NCI-H524 (cell line): ENCODE measurements at places on chromosomes 13 and 19.
A peak's percentile ranks its signal among the peaks of the same experiment; 100 is the strongest.

GRCh38 chr19:15154002-15154612 lies 46.7 kb downstream of the NOTCH3 start:
- peak; percentile 66 for DNase-seq

DNA sequence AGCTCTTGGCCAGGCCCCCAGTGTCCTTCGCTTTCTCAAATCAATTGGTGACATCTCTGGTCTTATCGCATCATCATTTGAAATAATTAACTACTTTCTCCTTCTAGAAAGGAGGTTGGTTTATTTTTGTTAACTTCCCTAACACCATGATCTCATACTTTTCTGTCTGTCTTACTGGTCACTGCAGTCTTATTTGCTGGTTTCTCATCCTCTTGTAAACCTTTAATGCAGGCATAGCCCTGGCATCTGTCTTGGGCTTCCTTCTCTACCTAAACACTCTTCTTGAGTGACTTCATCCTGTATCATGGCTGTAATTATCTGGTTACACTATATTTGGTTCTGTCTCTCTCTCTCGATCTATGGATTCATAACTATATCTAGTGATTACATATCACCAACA lies 152.8 kb downstream of the CYSLTR2 start:
- no peak for DNase-seq

DNA sequence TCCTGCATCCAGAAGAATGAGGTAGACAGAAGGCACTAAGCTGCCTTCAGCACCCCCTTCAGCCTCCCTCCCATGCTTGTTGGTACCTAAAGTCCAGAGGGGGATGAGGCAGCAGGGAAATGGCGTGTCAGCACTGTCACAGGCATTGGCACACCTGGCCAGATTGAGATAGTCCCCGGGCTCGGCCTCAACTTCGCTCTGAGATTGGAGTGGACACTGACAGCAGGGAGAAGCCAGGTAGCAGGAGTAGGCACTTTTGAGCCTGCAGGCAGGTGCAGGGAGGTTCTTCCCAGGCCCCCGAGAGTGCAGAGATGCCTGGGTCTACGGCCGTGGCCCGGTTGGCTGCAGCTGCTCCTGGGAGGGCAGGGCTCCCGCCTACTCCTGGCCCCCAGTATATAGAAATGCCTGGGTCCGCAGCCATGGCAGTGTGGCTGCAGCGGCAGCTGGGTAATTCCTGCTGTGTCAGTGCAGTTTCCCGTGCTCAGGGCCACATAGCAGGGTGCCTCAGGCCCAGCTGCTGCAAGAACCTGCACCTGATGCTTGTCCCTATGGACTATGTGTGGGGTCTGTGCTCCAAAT lies 160.3 kb downstream of the SLITRK6 start:
- no peak for DNase-seq

DNA sequence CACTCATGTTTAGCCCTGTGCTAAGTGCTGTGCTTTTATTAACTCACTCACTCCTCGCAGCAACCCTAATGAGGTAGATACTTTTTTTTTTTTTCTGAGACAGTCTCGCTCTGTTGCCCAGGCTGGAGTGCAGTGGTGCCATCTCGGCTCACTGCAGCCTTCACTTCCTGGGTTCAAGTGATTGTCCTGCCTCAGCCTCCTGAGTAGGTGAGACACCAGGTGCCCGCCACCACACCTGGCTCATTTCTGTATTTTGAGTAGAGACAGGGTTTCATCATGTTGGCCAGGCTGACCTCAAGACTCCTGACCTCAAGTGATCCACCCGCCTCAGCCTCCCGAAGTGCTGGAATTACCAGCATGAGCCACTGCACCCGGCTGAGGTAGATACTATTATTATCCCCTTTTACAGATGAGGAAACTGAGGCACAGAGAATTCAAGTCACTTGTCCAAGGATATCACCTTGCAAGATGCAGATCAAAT lies 2.5 kb downstream of the ITPKC start:
- no peak for DNase-seq

- DNase-seq, result peak; percentile 30
Observed at GRCh38 chr13:28624707-28625432, 34.1 kb upstream of the POMP start.

GRCh38 chr19:30217461-30217860 lies 154.7 kb upstream of the ZNF536 start:
- no peak for DNase-seq

DNA sequence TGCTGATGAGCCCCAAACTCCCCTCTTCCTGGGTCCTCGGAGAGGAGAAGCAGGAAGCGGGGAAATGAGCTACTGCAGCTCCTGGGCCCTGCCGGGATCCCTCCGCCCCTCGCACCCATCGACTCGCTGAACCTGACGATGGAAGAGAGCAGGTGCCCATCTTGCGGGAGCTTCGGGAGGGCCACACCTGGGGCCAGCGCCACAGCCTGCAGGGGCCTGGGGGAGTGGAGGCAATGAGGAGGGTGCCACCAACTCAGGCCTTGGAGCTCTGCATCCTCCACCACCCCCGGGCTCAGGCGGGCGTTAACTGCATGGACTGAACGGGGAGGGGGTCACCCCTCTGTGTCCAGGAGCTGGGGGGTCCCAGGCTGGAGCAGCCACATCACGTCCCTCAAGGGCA lies 8.3 kb downstream of the TCF3 start:
- no peak for DNase-seq

- DNase-seq, result no peak
Observed at GRCh38 chr13:66509175-66509574, 721.0 kb downstream of the PCDH9 start.

DNA sequence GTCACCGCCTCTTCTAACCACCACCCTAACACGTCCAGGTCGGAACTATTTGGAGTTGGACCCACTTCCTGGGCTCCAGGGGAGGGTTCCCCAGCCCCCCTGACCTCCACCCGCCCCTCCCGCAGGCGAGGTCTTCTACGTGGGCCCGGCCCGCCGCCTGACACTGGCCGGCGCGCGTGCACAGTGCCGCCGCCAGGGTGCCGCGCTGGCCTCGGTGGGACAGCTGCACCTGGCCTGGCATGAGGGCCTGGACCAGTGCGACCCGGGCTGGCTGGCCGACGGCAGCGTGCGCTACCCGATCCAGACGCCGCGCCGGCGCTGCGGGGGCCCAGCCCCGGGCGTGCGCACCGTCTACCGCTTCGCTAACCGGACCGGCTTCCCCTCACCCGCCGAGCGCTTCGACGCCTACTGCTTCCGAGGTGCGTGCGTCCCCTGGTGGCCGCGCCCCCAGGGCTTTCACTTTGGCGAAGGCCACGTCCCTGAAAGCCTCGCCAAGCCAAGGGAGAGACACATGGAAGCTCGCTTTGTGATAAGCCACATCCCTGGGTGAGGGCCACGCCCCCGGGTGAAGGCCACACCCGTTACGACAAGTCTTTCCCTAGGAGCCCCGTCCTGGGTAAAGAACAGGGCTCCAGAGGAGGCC lies 13.2 kb downstream of the NCAN start:
- DNase-seq, result peak; percentile 77

DNA sequence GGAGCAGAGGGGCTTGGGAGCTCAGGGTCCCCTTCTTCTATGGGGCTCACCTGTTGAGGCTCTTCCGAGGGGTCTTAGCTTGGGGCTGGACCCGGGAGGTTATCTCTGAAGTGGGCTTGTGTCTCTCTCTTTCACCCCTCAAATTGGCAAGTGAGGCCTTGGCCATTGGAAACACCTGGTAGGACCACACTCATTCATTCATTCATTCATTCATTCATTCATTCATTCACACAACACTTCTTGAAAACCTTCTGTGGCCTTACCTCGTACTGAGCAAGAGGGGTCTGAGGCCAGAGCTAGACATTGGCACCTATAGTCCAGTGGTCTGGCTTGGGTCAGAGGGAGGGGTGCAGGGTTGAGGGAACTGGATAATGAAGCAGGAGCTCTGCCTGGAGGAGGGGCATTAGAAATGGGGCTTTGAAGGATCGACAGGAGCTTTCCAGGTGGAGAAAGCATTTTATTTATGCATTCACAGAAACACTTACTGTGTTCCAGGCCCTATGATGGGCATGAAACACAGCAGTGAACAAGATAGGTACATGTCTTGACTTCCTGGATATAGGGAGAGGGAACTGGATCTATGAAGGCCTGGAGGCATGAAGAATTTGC lies 5.5 kb downstream of the CELF5 start:
- no peak for DNase-seq

GRCh38 chr19:11338121-11338520 lies 1.3 kb downstream of the RAB3D start:
- no peak for DNase-seq

- no peak for DNase-seq
Observed at GRCh38 chr13:66222926-66223325, 1007.2 kb downstream of the PCDH9 start.

DNA sequence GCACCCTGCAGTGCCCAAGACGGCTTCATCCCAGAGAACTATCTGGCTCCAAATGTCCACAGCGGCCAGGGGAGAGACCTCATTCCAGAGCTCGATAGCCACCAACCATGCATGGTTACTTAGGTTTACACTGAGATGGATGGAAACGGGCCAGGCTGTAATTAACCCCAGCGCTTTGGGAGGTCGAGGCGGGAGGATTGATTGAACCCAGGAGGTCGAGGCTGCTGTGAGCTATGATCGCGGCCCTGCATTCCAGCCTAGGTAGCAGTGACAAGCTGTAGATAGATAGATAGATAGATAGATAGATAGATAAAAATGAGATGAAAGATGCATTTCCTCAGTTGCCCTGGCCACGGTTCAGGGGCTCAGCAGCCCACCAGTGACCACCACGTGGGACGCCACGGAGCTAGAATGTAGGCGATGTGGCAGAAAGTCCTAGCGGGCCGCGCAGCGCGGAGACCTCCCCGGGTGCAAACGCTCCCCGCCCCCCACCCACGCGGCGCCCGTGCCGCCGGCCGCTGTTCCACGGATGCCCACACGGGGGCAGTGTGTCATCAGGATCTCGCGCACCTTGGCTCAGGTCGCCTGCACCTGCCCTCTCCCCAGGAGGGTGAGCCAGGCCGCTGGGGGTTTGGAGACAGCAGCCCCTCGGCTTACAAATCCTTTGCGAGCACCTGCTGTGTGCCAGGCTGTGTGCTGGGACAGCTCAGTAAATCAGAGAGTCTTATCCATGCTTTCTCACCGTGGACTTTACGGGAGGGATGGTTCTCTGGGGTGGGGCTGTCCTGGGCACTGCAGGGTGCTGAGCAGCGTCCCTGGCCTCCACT lies 13.5 kb upstream of the TLE5 start:
- DNase-seq, result peak; percentile 52

DNA sequence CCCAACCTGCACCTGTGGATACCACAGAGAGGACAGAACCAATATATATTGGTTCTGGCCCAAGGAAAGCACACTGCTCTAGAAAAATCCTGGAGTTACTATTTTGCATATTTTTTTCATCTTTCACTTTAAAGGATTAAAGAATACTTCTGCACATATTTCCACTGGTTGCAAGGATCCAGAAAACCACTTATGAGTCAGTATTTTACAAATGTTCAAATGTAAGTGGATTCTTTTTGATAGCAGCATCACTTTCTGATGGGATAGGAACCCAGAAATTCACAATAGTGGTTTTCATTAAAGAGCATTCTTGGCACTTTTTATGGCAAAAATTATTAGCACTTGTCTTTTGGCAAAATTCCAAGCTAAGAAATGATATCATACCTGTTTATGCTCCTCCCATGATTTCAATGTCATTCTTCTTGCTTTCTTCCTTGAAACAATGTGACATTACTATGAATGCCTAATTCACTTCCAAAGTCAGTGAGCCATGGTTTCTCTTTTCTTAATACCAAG lies 38.2 kb downstream of the MZT1 start:
- DNase-seq, result no peak

- no peak for DNase-seq
Observed at GRCh38 chr19:7898967-7899366, 4.7 kb upstream of the MAP2K7 start.

GRCh38 chr19:40360708-40361241 lies 12.3 kb downstream of the PLD3 start:
- peak; percentile 13 for DNase-seq

DNA sequence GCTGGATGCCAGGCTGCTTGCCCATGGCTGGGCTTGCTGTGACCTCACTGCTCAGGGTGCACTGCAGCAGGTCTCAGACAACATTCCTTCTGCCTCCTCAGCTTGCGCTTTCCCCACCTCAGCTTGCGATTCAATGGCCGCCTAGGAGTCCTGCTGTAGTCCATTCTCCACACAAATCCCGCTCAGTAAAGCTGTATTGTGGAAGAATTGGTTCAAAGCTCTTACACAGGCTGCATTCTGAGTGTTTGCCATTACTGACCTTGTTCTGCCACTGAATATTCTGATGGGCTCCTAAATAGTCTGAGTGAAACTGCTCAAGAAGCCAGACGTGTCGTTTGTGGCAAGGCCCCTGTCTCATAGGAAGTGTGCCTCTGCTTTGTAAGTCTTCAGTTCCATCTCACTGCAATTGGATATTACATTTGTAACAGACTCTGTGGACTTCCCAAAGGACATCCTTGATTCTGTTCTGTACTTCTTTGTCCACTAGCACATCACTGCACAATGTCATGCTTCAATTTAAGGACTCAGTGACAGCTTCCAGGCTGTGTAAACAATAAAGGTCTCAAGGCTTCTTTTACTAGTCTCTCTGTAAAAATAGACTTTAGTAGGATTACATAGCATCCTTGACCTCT lies 49.8 kb downstream of the KATNAL1 start:
- peak; percentile 20 for DNase-seq

- no peak for DNase-seq
Observed at GRCh38 chr13:42762917-42763316, 18.5 kb upstream of the FAM216B start.

DNA sequence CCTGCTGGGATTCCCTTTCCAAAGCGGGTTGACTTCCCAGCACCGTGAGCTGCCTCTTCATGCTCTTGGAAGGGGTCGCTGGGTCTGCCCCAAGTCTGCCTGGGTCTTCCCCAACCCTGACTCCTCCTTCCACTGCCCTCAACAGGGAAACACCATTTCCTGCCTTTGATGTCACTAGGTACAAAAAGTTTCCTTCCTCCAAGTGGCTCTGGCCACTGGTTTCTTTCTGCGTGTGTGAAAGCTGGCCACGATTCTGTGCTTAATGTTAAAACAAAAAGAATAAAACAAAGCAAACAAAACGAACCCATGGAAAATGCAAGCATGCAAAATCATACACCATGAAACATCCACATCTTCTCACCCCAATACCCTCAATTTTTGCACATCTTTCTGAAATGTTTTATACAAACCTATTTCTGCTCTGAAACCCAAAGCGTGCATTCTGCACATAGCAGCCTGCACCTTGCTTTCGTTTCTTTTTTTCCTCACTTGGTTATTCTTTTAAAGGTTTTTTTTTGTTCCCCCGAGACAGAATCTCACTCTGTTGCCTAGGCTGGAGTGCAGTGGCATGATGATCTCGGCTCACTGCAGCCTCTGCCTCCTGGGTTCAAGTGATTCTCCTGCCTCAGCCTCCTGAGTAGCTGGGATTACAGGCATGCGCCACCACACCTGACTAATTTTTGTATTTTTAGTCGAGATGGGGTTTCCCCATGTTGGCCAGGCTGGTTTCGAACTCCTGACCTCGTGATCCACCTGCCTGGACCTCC lies 12.5 kb upstream of the TNFSF9 start:
- no peak for DNase-seq

DNA sequence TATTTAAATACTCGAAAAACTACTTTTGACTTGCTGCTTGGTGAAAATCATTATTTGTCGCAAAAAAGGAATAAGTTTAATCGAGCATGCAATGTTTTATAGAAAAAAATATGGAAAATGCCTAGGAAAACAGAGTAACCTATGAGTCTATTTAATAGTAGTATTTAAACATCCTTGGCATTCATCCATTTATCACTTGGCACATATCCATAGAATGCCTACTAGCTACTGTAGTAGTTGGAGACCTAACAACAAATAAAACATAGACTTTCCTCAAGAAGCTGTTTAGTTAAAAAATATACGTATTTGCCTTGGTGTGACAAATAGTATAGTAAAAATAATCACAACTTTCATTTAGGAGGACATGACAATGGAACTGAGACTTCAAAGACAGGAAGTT lies 302.1 kb downstream of the DIAPH3 start:
- DNase-seq, result no peak

GRCh38 chr19:11494634-11495285 lies 10.9 kb downstream of the ZNF653 start:
- peak; percentile 28 for DNase-seq
